ENCODE measurements at places on chromosomes 6 and 20.
A peak's percentile ranks its signal among the peaks of the same experiment; 100 is the strongest.

DNA sequence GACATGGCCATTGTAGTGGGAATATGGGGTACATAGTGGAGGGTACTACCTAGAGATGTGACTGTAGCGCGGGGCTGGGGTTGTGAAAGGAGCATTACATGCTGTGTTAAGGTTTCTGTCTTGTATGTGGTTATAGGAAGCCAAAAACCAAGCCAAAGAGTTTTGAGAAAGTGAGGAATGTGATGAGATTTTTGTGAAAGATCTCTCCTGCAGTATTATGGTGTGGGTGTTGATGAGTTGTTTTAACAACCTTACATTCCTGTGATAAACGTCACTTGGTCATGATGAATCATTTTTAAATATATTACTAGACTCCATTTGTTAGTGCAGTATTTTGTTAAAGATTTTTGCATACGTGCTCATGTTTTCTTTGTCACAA is 48.9 kb downstream of the ZFAND3 start:
- no peak for DNase-seq

GRCh38 chr6:11424395-11425034 is 113.0 kb upstream of the TMEM170B start:
- DNase-seq, result no peak

DNA sequence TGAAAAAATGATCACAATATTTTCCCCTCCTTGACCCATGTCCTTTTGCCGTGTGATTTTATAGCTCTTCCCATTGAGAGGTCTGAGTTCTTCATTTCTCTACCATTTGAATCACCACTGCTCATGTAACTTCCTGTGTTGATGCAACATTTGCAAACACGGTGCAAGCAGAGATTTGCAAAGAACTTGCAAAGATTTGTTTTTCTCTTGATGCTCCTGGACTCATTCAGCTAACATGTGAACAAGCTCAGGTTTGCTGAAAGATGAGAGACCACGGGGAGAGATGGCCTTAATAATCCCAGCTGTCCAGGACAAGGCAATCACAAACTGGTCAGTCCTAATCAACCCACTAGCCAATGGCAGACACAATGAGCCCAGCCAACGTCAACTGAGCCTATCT is 8.6 kb downstream of the VNN2 start:
- DNase-seq, result no peak

GRCh38 chr20:61127311-61128039 is 124.6 kb upstream of the CDH4 start:
- no peak for DNase-seq

GRCh38 chr6:9614778-9615177 is 800.1 kb downstream of the TFAP2A start:
- no peak for DNase-seq

- DNase-seq, result peak; percentile 32
Measured at GRCh38 chr6:18155864-18156421, 721 bp downstream of the KDM1B start.

Measured in NCI-H187 (cell line).